Esophagus muscularis mucosa (tissue), 4 donors: ENCODE measurements at places on chromosomes 6 and 20. TPM values are rescaled to one million over a fixed set of nuclear protein-coding genes. Genes with fewer than 3 reads are reported as not detected.

The VSTM2L gene
- 11.7 TPM for total RNA-seq

- no peak for DNase-seq
Observed at GRCh38 chr6:37502703-37503291, 3.1 kb upstream of the CCDC167 start.

DNA sequence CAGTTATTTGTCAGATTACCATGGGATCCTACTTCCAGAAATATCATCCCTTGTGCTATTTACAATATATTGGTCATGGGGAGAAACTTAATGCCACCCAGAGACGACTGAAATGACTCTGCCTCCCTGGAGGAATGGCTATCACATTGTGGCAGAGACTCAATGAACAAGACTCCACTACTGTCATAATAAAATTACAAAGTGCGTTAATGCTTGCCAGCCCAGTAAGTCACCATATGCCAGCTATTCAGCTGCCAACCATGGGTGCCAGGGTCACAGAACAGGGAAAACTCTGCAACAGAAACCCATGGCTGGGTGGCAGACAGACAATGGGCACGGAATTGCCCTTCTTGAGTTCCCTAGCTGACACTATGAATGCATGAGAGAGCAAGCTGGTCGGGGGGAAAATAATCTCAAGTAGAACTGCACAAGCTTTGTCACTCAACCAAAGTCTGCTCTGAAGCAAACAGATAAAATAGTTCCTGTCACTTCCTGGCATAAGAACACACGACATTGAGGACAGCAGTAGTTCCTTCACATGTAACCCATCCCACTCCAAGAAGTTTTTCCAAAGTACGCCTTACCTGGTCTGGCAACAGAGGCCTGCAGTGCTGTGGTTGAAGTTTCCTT, 32.1 kb downstream of the TP53INP2 start:
- no peak for DNase-seq

The PTGIS gene
- total RNA-seq = 135 TPM

DNA sequence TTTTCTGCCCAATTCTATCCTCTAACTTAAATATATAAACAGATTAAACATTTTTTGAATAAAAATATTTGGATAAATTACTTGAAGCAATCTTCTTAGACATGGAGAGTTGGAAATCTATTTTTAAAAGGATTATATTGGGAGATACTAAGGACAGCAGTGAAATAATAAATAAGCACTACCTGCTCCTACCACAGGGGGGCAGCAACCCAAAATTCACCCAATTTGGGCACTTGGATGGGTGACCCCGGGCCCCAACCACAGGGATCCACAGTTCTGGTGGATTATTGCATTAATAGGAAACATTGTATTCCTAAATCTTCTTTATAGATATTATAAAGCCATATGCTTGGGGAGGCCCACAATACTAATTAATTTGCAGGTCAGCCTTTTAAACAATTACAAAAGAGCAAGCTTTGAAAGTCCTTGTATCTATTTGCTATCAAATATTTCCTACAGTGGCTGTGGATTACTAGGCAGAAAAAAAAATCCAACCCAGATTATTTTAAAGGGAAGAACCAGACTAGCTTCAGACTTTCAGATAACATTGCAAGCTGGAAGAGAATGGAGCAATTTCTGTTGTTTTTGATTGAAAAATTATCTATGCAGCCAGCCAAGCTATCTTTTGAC, 66.4 kb upstream of the PDE10A start:
- no peak for DNase-seq

The C6orf15 gene
- total RNA-seq = not detected

GRCh38 chr6:147509891-147510290, 1.4 kb downstream of the SAMD5 start:
- no peak for DNase-seq

The AFDN gene
- total RNA-seq = 76.0 TPM

DNA sequence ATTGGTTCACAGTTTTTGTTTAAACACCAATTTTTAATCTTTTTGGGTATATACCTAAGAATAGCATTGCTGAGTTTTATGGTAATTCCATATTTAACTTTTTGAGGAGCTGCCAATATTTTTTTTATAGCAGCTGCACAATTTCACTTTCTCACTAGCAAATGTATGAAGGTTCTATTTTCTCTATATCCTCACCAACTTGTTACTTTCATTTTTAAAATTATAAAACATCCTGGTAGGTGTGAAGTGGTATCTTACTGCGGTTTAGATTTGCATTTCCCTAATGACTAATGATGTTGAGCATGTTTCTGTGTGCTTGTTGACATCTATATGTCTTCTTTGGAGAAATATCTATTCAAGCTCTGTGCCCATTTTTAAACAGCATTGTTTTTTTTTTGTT, 452.1 kb downstream of the GRIK2 start:
- DNase-seq = no peak

- DNase-seq = no peak
Observed at GRCh38 chr6:26170951-26171841, 84.0 kb downstream of the HFE start.

DNA sequence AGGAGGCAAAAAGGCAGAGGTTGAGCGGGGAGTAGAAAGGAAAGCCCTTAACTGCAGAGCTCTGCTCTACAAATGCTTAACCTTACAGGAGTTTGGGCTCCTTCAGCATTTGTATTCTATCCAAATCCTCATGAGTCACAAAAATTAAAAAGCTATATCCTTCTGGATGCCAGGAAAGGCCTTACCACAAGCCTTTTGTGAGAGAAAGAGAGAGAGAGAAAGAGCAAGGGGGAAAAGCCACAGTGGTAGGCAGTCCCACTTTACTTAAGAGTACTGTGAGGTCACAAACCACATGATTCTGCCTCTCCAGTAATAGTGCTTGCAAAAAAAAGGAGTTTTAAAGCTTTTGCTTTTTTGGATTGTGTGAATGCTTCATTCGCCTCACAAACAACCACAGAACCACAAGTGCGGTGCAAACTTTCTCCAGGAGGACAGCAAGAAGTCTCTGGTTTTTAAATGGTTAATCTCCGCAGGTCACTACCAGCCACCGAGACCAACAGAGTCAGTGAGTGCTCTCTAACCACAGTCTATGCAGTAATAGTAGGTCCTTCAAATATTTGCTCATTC, at the start of gene RUNX2:
Gene RUNX2 (plus strand): TSS at position 375 of the 567 bp plus-strand sequence. CDS start 397 bp downstream, outside the sequence.
- no peak for DNase-seq

The FOXF2 gene
- total RNA-seq = 136 TPM

The RAET1E gene
- total RNA-seq = not detected

- no peak for DNase-seq
Observed at GRCh38 chr6:111427341-111428116, 55.5 kb downstream of the REV3L start.

DNA sequence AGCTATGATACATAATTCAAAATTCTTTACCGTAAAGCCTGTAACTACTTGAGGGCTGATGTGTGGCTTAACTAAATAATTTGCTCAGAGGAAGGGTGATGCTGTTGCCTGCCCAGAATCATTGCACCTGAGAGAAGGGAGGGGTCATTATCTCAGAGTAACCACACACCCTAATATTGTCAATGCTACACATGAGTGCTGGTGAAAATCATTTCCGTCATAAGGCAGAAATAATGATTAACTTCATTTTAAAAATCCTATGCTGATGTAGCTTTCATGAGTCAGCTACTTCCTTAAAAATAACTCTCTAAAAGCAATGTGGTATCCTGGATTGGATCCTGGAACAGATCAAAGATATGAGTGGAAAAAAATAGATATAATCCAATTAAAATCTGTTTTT, 146.4 kb upstream of the FAM83B start:
- DNase-seq = no peak

DNA sequence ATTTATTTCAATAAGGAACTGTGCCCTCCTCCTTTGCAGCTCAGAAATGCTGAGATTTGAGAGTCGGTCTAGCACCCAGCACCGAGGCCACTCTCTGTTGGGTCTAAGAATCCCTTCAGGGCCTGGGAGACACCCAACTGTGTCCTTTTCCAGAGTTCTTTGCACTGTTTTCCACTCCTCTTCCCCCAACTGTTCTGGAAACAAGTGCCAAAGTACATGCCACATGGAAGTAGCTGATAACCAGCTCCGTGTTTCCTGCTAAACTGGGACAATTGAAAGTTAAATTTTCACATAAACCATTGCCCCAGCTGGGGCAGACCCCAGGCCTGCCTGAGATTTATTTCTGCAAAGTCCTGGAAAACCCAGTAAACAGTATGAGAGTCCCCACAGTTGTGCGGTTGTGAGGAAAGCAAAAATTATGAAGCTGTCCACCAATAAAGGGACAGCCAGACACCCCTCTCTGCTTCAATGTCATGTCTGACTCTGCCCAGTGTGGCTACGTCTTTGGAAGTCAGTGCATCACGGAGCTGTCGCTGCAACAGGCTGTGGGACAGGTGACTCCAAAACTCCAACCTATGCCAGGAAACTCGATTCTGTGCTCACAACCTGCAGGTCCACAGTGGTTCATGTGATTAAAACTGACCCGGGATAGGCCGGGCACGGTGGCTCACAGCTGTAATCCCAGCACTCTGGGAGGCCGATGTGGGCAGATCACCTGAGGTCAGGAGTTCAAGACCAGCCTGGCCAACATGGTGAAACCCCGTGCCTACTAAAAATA, 178.0 kb upstream of the AFDN start:
- no peak for DNase-seq

The CD40 gene
- total RNA-seq = 15.6 TPM

- DNase-seq = no peak
Observed at GRCh38 chr6:84825461-84825860, 61.1 kb upstream of the TBX18 start.
